T-cell (primary cell): ENCODE measurements at places on chromosomes 11 and 22. TPM values are rescaled to one million over a fixed set of nuclear protein-coding genes. Genes with fewer than 3 reads are reported as not detected.
A peak's percentile ranks its signal among the peaks of the same experiment; 100 is the strongest.

GRCh38 chr22:35354068-35354467 is 26.8 kb upstream of the HMOX1 start:
- H3K4me1 ChIP-seq = no peaks in the 10 kb centered on the region
- no peaks in the 10 kb centered on the region for H3K36me3 ChIP-seq
- DNase-seq = no peak
- H3K4me3 ChIP-seq = no peak overlapping the region

Gene RTN4R
- total RNA-seq = 3.0 TPM

DNA sequence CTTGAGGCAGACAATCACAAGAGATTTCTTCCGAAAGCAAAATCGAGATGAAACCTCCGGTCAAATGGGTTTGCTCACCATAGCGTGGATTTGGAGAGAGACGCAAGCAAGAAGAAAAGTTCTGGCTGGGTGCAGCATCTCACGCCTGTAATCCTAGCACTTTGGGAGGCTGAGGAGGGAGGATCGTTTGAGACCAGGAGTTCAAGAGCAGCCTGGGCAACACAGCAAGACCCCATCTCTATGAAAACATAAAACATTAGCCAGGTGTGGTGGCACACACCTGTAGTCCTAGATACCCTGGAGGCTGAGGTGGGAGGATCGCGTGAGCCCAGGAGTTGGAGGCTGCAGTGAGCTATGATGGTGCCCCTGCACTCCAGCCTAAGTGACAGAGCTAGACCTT is 24.4 kb downstream of the MN1 start:
- H3K4me3 ChIP-seq = no peak overlapping the region
- H3K4me1 ChIP-seq = no peaks in the 10 kb centered on the region
- DNase-seq = no peak

GRCh38 chr22:49789289-49790141 is 38.2 kb downstream of the BRD1 start:
- H3K4me3 ChIP-seq = peak overlapping the region; percentile 40
- H3K4me1 ChIP-seq = peaks cover 8% of the 10 kb centered on the region
- peak; percentile 61 for DNase-seq
- H3K27ac ChIP-seq = peak overlapping the region; percentile 78
- H3K36me3 ChIP-seq = peaks cover 74% of the 10 kb centered on the region

- DNase-seq = no peak
- H3K4me3 ChIP-seq = no peak overlapping the region
- no peaks in the 10 kb centered on the region for H3K4me1 ChIP-seq
- H3K27ac ChIP-seq = no peak overlapping the region
Observed at GRCh38 chr11:69830086-69830485, 10.9 kb upstream of the FGF3 start.

Gene OR52A1
- not detected for total RNA-seq

GRCh38 chr22:38151126-38151500 is 30.5 kb downstream of the PLA2G6 start:
- peaks cover 10% of the 10 kb centered on the region for H3K4me1 ChIP-seq
- DNase-seq = no peak
- H3K4me3 ChIP-seq = no peak overlapping the region
- peaks cover 2% of the 10 kb centered on the region for H3K36me3 ChIP-seq
- H3K27me3 ChIP-seq = no peaks in the 10 kb centered on the region
- no peak overlapping the region for H3K27ac ChIP-seq

DNA sequence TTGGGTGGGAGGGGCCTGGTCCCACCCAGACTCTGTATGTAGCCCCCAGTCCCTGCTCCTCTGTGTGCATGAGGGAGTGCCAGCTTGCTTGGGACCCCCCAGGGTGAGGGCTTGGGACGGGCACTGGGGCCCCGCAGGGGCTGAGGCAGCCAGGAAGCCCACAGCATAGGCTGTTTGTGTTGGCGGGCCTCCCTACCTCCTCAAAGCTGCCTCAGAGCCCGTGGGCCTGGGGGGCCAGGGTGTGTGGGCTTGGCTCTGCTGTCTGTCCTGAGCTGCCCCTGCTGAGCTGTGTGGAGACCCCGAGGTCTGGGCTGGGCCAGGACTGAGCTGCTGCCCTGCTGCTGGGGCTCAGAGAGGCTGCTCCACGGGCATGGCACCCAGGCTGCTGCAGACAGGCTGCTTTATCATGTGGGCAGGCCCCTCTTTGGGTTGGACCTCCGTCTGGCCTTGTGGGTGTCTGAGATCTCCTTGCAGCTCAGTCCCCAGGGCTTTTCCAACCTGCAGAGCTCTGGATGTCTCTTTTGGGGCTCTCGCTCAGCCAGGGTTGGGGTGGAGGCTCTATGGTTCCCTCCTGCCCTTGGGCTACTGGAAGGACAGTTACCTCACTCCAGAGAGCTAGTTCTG is 3.3 kb downstream of the TSPAN4 start:
- no peak for DNase-seq
- H3K27me3 ChIP-seq = no peaks in the 10 kb centered on the region
- H3K4me3 ChIP-seq = no peak overlapping the region
- no peaks in the 10 kb centered on the region for H3K36me3 ChIP-seq

- no peak overlapping the region for H3K4me3 ChIP-seq
- H3K36me3 ChIP-seq = no peaks in the 10 kb centered on the region
- peaks cover 17% of the 10 kb centered on the region for H3K4me1 ChIP-seq
- H3K27ac ChIP-seq = no peak overlapping the region
- H3K27me3 ChIP-seq = no peaks in the 10 kb centered on the region
Observed at GRCh38 chr22:38257650-38258250, 15.1 kb downstream of the TMEM184B start.

- no peak overlapping the region for H3K27ac ChIP-seq
- H3K4me1 ChIP-seq = no peaks in the 10 kb centered on the region
- DNase-seq = no peak
- no peaks in the 10 kb centered on the region for H3K27me3 ChIP-seq
- no peaks in the 10 kb centered on the region for H3K36me3 ChIP-seq
Observed at GRCh38 chr11:34614344-34615104, 6.4 kb upstream of the EHF start.
